ENCODE measurements at places on chromosomes 6 and 20.

DNA sequence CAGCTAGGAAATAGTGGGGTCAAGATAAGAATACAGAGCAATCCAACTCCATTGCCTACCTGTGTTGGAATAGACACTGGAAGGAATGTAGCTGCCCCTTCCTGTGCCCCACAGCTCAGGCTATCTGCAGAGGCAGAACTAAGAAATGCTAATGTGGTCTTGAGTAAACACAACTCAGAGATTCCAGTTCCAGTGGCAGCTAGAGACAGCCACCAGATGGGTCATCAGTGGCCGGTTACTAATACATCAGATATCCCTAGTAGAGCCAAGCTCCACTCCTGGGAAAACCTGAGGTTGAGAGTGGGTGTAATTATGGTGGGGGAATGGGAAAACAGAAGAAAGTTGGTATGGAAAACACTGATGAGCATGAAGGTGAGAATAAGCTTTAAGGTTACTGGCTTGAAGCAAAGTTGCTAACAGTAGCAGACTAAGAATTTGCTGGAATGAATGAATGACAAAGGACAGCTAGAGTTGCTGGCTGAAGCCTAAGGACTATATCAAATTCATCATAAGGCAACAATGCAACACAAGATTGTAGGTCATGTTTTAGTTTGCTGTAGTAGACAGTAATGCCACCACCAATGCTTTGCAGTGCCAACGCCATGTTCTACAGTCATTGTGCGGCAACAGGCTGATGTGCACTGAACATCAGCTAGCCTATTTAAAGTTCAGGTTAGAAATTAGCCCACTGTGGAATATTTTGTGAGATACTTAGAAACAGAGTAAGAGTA, 28.3 kb upstream of the FAM83C start:
- DNase-seq = no peak

- no peak for DNase-seq
These were observed 69.5 kb downstream of the ZFAND3 start for GRCh38 chr6:37889051-37889450.

- no peak for DNase-seq
These were observed 33.7 kb upstream of the SUMO4 start for GRCh38 chr6:149366267-149366921.

DNA sequence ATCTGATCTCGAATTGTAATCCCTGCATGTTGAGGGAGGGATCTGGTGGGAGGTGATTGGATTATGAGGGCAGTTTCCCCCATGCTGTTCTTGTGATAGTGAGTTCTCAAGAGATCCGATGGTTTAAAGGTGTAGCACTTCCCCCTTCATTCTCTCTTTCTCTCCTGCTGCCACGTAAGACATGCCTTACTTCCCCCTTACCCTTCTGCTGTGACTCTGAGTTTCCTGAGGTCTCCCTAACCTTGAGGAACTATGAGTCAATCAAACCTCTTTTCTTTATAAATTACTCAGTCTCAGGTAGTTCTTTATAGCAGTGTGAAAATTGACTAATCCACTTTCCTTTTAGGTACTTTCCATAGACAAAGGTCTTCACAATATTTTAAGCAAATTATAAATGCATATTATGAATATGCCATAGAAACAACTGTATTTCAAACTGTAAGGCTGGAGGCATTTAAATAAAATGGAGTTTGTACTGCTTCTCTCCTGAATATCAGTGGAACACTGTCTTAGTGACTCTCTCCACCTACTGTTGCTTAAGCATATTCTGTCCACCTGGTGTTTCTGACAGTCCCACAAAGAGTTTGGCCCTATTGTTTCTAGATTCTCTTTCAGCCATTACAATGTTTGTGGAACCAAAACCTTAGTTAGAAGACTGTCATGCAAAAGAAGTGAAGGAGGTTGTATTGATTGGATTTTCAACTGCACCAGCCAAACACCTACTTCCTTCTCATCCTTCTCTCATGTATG, 24.3 kb upstream of the IL17A start:
- DNase-seq = no peak

DNA sequence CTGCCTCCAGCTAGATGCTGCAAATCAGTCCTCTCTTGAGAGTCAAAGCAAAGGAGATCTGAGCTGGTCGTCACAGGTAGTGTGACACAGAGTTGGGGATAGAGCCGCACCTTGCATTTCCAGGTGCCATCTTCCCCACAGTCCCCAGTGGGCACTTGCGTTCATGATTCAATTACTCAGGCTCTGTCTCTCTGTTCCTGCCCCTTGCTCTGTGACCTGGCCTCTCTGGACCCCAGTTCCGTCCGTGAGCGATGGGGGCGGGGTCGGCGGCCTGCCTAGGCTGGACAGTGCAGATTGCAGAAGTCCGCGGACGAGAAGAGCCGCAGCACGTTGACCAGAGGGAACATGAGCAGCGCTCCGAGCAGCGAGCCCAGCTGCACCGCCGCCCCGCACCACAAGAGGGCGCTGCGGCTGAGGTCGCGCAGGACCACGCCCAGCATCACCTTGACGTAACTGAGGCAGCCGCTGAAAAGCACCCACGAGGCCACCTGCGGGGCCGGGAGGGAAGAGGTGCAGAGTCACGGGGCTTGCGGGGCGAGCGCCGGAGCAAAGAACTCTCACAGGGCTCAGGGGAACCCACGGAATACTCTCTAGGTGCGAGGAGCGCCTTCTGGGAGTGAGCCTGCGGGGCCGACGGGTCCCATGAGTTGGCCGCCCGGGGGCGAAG, 7.4 kb downstream of the SLC52A3 start:
- no peak for DNase-seq

DNA sequence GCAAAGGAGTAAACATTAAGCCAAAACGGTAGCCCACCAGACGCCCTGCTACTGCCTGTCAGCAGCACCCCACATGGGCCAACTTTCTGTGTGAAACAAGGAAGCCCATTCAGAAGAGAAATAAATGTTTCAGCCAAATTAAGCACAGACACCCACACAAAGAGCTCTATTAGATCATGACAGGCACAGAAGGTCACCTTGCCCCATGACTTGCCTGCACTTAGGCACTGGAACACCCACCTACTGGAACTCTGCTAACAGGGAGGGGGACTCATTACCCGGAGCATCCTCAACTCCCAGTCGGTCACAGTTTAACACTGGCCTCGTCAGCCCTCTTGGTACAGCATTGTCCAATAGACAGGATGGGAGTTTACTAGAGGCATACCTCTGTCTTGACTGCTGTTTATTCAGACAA, 31.8 kb downstream of the GFOD1 start:
- no peak for DNase-seq

DNA sequence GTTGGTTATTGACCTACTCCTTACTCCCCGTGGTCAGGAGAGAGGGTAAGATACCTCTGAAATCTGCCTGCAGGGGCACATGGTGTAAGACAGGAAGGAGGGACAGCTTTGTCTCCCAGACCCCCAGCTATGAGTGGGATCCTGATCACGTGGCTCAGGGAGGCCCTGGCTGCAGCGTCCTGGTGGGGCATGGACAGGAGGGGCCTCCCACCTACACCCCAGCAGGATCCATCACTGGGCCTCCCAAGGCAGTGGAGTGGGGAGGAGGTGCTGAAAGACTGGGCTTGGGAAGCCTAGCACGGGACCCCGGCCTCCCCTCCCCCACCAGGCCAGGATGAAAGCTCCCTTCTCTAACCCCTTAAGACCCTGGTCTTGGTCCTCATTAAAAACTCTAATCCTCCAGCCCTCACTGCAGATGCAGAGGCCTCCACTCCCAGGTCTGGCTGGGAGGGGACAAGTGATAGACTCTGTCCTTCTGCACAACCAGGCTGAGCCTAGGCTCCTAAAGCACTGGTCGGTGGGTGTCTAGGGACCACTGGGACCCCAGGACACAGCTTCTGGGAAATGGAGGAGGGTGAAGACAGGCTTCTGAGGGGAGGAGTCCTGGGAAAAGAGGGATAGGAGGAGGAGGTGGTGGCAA, 29.6 kb upstream of the VEGFA start:
- DNase-seq = no peak

Data from stimulated activated CD8-positive, alpha-beta memory T cell treated with anti-CD3 and anti-CD28 coated beads, Interleukin-4, amount 100 ng/mL, for 4 hours (primary cell).